Uterus (tissue), 4 donors: ENCODE measurements at places on chromosomes 2 and 18.
A peak's percentile ranks its signal among the peaks of the same experiment; 100 is the strongest.

DNA sequence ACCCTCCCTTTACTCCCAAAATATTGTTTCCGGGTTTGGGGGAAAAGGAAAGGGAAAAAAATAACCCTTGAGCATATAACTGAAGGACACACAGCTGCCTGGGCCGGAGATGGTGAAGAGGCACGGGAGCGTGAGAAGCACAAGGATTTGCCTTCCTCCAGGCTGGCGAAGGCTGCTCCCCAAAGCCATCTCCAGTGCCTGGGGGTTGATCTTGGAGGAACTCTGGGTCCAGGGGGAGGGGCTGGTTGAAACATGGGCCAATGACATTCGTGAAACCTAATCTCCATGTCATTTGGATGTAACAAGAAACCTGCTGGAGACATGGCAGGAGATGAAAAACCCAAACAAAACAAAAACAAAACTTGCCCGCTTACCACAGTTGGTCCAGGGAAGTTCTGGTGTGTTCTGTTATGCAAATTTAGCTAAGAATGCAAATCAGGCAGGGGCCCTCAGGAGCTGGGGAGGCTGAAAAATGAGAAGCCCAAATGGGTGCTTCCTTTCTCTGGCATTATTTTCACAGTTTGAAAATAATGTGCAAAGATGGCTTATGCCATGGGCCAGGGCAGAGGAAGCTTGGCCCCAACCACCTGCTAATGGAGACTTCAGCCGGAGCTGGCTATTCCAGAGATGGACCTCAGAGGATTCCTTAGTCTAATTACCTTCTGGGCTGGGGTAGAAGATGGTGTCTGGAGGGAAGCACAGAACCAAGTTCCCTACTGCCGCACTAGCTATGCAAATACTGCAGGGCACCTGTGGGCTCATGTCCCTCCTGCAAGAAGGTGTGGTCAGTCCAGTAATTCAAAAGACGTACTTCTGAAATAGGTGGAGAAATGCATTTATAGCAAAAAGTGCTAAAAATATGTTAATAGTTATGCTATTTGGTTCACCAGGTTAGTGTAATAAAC, 180.9 kb downstream of the BCL2 start:
- DNase-seq = no peak

- DNase-seq = no peak
Observed at GRCh38 chr2:181041661-181042060, 61.3 kb downstream of the UBE2E3 start.

GRCh38 chr2:238635647-238636051, 208.9 kb downstream of the ASB1 start:
- peak; percentile 63 for DNase-seq

DNA sequence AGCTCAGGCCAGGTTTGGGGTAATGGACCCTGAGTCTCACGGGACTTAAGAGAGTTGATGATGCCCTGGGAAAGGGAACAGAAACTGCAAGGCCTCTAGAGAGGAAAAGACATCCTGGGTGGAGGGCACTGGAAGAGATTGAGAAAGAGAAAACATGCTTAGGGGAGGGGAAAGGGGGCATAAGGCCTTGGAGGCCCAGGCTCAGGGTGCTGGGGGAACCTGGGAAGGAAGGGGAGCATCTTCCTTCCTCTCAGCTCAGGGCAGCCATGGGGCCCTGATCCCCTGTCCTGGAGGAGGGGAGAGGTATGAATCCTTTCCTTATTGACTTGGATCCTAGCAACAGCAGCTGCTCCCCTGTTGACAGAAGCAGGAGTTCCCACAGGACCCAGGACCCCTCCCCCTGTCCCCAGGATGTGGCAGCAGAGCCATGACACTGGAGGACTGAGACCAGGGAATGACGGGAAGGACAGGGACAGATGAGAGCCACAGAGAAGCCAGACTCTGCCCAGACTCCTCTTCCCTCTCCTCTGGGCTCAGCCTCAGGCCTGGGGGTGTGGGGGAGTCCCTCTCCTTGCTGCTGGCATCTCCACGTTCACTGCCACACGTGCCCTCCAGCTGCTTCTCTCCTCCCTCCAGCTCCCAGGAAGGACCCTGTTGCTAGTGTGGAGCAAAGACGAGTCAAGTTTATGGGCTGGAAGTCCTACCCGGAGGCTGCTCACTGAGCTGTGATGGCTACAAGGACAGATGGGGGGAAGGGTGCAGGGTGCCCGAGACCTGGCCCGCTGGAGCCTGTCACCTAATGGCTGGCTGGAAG, 815 bp downstream of the GPBAR1 start:
- no peak for DNase-seq

DNA sequence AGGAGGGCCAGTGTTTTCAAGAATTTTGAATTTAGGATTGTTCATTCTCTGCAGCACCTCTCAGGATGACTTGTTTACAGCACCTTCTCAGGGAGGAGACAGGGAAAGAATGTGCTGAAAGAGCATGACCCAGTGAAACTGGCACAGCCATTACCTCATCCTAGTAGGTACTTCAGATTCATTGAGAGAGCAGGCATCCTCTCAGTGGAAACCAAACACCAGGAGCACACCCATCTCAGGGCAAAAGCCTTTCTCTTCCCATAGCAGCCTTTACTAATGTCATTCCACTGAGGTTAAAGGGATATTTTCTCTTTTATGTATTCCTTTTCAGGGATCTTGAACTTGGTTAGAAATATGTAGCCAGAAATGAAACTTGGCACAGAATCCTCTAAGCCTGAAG, 2.6 kb downstream of the MAP2 start:
- DNase-seq = no peak

GRCh38 chr18:3504637-3505036, 54.7 kb downstream of the TGIF1 start:
- DNase-seq = no peak

DNA sequence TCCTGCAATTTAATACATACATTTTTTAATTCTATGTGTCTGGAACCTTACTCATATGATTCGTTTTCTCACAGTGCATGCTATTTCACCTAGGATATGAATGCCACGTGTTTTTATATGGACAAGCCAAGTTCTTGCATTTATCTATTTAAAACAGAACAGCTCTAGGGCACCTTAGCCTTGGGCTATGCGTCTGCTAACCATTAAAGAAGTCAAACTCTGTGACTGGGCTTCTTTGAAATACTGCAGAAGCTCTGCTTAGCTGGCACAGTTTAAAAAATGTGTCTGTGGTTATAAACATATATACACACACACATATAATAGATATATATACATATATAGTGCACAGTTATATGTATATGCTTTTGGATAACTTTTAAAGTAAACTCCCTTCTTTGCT, 890.8 kb upstream of the KLHL29 start:
- DNase-seq = no peak

DNA sequence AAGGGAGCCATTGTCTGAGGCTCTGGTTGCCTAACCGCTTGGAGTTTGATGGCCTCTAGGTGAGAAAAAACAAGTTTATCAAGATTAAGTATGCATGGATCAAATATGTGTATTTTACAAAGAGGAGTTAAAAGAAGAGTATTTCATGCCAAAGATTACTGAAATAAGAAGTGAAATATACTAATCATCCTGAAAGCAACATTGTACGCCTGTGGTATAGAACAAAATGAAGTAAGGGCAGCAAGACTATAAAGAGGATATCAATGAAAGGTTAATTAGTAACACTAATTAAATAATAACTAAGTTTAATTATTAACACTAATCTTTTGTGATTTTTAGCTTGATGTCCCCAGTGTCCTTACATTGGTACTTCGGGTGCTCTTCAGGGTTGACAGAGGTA, 276.7 kb downstream of the CALCRL start:
- DNase-seq = no peak

DNA sequence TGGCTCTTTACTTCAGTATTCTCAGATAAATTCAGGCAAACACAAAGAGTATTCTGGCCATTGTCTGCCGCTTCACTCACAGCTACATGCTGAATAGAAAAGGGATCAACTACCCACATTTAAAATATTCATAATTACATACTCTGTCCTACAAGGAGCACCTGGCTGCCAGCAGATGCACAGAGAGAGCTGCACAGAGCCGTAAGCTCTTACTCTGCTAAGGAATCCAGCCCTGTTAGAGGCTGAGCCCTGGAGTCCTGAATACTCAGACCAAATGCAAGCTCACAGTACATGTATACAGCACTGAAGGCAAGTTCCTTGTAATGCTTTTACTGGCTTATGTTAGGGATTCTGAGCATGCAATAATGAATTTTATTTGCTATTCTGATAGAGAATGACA, 80.3 kb downstream of the FTCDNL1 start:
- no peak for DNase-seq

DNA sequence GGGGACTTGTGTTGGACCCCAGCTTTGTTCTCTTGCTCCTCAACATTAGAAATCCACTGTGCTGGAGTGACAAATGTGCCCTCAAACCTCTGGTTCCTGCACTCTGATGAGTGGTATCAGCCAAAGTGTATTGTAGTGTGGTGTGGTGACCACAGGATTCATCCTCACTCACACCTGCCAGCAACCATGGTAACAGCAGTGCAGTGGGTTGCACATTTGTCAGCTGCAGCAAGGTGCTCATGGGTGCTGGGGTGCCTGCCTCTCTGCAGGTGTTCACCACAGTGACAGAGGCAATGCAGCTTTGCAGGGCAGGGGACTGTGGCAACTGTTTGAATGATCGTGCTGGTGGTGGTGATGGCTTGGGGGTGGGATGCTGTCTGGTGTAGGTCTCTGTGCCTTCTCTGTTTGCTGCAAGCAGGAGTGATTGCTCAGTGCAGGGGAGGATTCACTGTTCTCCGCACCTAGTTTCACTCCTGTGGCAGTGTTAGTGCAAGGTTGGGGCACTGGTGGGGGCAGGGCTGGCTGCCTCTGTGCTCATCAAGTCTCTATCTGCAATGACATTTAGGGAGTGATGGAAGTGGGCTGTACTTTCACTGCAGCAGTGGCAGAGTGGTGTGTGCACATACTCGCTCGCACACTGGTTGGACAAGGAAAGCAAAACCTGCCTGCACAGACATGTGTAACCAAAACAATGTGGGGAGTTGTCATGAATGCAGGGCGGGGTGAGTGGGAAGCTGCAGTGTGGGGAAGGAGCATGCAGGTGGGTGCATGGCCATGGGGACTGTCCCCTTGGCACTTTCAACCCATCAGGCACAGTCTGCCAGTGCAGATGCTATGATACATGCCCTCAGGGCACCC, 301.1 kb downstream of the PIK3C3 start:
- DNase-seq = no peak

- no peak for DNase-seq
Observed at GRCh38 chr2:69693059-69693774, 48.7 kb upstream of the ANXA4 start.

- DNase-seq = no peak
Observed at GRCh38 chr2:80028051-80028450, 276.5 kb downstream of the LRRTM1 start.

- no peak for DNase-seq
Observed at GRCh38 chr18:8471372-8471771, 137.9 kb upstream of the RAB12 start.

- DNase-seq = no peak
Observed at GRCh38 chr2:1619556-1619955, 124.8 kb downstream of the PXDN start.

DNA sequence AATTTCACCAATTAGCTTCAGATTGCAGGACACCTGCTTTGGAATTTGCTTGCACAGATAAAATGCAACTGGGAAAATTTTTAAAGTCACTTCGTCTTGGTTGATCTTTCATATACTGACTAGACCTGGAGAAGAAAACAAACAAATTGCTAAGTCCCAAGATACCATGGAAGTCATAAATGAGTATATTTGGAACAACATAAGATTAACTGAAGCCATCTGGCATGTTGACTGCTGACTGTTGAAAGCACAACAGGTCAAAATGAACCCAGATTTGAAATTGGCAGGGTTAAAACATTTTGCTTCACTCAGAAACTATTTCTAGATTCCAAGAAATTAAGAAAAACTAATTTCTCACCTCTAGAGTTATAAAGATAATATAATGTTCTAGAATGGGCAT, 470.7 kb downstream of the LPIN1 start:
- DNase-seq = no peak

DNA sequence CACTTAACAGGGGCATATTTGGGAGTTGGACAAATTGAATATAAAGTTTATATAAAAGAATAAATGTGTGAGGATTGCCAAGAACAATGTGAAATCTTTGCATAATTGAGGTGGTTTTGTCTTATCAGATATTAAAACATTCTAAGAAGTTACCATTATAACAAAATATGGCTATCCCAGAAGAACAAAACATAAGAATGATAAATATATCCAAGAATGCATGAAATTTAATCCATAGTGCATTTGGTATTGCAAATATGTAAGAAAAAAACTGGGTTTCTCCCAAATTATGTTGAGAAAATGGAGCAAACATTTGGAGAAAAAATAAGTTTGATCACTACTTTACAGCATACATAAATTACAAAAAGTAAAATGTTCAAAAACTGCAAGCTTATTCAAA, 562.4 kb downstream of the RNF144A start:
- DNase-seq = no peak

GRCh38 chr2:19351899-19352697, 6.3 kb downstream of the OSR1 start:
- no peak for DNase-seq

GRCh38 chr18:40469316-40469715, 1485.7 kb upstream of the PIK3C3 start:
- no peak for DNase-seq
